ENCODE measurements at places on chromosomes 7 and 10. TPM values are rescaled to one million over a fixed set of nuclear protein-coding genes. Genes with fewer than 3 reads are reported as not detected.

- no peak overlapping the region for H3K27ac ChIP-seq
- no peak for DNase-seq
- H3K27me3 ChIP-seq, result no peaks in the 10 kb centered on the region
- no peak overlapping the region for H3K4me3 ChIP-seq
- no peaks in the 10 kb centered on the region for H3K36me3 ChIP-seq
These were observed 70.5 kb downstream of the SEMA3A start for GRCh38 chr7:84123965-84124547.

DNA sequence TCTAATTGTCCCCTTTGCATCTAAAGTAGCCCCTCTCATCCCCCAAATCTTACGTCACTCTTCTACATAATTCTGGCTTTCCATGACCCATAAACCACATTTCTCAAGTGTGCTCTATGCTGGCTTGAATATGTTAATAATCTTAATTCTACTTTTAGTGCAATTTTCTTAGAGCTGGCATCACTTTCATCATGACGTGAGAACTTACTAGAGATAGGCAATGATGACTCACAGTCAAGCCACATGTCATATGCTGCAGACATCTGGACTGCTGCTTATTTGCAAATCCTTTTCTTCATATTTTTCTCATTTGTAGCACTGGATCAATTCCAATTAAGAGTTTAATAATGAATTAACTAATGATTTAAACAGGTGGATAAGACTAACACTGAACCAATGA, 260.7 kb upstream of the PRKCQ start:
- H3K4me3 ChIP-seq, result no peak overlapping the region
- no peaks in the 10 kb centered on the region for H3K36me3 ChIP-seq
- H3K27me3 ChIP-seq, result no peaks in the 10 kb centered on the region

GRCh38 chr10:3770611-3771110, 14.3 kb downstream of the KLF6 start:
- no peaks in the 10 kb centered on the region for H3K27me3 ChIP-seq
- no peak for DNase-seq
- H3K36me3 ChIP-seq, result peaks cover 4% of the 10 kb centered on the region
- no peak overlapping the region for H3K4me3 ChIP-seq

- no peak for DNase-seq
- no peak overlapping the region for H3K4me3 ChIP-seq
- no peaks in the 10 kb centered on the region for H3K27me3 ChIP-seq
- no peak overlapping the region for H3K27ac ChIP-seq
- H3K4me1 ChIP-seq, result no peaks in the 10 kb centered on the region
- H3K36me3 ChIP-seq, result no peaks in the 10 kb centered on the region
These were observed 224.9 kb upstream of the AUTS2 start for GRCh38 chr7:69373171-69374043.

DNA sequence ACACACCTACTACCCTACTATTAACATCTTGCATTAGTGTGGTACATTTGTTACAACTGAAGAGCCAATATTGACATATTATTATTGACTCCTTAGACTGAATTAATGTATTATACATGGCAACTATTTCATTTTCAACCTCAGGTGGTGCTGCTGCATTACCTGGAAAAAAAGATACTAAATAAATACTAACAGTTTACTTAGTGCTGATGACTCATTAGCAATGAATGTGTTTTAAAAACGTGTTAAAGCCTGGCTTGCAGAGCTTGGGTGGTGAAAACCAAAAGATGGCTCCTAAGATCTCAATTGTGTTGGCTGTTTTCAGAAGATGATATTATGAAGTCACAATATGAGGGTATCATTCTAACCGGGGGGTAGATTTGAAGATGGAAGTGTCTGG, 34.8 kb downstream of the CFAP43 start:
- H3K27ac ChIP-seq, result no peak overlapping the region
- H3K4me3 ChIP-seq, result no peak overlapping the region
- no peaks in the 10 kb centered on the region for H3K36me3 ChIP-seq
- H3K27me3 ChIP-seq, result no peaks in the 10 kb centered on the region

DNA sequence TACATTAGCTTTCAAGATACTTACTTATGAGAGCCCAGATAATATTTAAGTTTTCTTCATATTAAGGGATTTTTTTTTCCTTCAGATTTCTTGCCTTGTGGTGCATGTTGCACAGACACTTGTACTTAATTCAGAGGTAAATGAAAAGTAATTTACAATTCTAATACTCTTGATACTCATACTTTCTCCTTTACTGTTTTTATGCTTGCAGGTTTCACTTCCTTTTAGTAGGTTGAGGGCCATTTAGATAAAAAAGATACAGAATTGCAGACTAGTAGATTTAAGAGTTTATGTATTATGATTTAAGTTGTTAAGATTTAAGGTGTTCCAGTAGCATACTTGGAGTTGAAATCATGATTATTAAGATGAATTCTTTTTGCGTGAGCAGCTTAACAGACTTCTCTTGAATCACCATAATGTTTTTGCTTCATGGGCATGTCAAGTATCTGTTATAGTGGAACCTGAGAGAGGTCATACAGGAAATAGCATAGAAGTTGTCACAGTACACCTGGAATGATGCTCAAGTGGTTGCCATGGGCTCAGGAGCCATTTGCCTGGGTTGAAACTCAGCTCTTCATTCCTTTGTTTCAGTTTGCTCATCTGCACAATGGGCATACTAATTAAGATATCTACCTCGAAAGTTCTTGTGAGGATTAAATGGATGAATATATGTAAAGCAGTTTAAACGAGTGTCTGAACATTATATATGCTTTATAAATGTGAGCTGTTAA, 174.8 kb upstream of the PRPS1L1 start:
- H3K36me3 ChIP-seq, result no peaks in the 10 kb centered on the region
- no peaks in the 10 kb centered on the region for H3K27me3 ChIP-seq
- DNase-seq, result no peak
- H3K4me3 ChIP-seq, result no peak overlapping the region

DNA sequence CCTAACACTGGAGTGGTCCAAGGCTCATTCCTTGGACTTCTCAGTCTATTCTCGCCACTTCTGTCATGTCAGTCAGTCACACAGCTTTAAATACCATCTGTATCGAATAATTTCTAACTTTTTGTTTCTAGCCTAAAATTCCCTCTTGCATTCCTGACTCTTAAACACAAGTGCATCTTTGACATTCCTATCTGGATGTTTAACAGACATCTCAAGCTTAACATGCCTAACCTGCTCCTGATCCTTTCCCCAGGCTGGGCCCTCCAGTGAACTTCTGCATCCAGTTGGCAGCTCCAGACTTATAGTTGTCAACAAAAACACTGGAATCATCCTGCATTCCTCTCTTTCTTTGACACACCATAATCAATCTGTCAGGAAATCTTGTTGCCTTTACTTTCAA, 4.5 kb upstream of the ABCB4 start:
- no peaks in the 10 kb centered on the region for H3K27me3 ChIP-seq
- DNase-seq, result no peak
- no peaks in the 10 kb centered on the region for H3K4me1 ChIP-seq

DNA sequence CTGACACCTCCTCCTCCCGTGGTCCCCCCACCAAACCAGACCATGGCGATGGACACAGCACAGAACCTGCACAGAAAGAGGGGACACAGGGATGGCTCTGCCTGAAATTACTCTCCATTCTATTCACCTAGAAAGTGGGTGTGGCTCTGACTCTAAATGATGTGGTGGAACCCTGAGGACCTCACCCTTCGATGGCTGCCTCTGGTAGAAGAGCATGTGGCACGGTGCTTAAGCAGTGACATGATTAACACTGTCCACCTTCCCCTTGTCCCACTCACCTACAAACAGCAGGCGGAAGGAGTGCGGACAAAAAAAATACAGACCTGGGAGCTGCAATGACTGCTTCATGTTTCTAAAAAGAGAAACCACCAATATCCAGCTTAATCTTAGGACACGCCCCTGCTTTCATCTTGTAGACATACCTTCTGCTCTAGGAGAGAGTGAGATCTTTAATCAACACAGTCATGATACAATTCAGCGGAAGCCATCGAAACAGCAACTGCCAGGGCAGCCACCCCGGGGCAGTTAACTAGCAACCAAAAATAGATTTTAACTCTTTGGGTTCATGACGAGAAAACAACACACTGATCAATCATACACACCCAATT, 11.4 kb downstream of the JCAD start:
- H3K4me3 ChIP-seq, result no peak overlapping the region
- peaks cover 11% of the 10 kb centered on the region for H3K27me3 ChIP-seq
- H3K27ac ChIP-seq, result no peak overlapping the region
- no peaks in the 10 kb centered on the region for H3K36me3 ChIP-seq

DNA sequence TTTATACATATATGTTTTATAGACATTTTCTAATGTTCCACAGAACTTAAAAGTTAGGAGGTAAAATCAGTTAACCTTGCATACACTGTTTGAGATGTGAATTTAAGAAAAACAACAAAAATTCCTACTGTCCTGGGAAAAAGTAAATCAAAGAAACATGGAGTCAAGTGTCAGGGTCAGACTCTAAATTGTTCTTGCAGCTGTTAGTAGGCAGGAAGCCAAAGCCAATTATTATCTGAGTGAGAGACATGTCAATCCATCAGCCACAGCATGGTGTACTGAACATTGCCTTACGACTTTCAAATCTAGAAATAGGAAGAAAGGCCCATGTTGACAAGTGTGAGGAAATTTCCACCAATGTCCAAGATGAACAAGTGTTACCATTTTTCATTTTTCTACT, 461.2 kb upstream of the MBL2 start:
- no peaks in the 10 kb centered on the region for H3K4me1 ChIP-seq
- no peak overlapping the region for H3K27ac ChIP-seq
- H3K27me3 ChIP-seq, result no peaks in the 10 kb centered on the region
- H3K36me3 ChIP-seq, result no peaks in the 10 kb centered on the region

GRCh38 chr10:5615316-5615715, 51.1 kb downstream of the ASB13 start:
- H3K4me1 ChIP-seq, result no peaks in the 10 kb centered on the region
- H3K27me3 ChIP-seq, result no peaks in the 10 kb centered on the region
- H3K27ac ChIP-seq, result no peak overlapping the region
- DNase-seq, result no peak
- no peak overlapping the region for H3K4me3 ChIP-seq
- H3K36me3 ChIP-seq, result no peaks in the 10 kb centered on the region

- DNase-seq, result no peak
- H3K4me3 ChIP-seq, result no peak overlapping the region
- H3K4me1 ChIP-seq, result peaks cover 19% of the 10 kb centered on the region
- no peaks in the 10 kb centered on the region for H3K27me3 ChIP-seq
These were observed 17.7 kb downstream of the MDFIC start for GRCh38 chr7:114939484-114940097.

GRCh38 chr10:123634221-123634620, 31.9 kb upstream of the GPR26 start:
- H3K27ac ChIP-seq, result no peak overlapping the region
- H3K4me1 ChIP-seq, result no peaks in the 10 kb centered on the region
- H3K27me3 ChIP-seq, result no peaks in the 10 kb centered on the region
- no peak for DNase-seq

GRCh38 chr7:2200584-2200980, 32.2 kb downstream of the MAD1L1 start:
- no peak overlapping the region for H3K4me3 ChIP-seq
- no peaks in the 10 kb centered on the region for H3K4me1 ChIP-seq
- H3K36me3 ChIP-seq, result peaks cover 43% of the 10 kb centered on the region
- H3K27me3 ChIP-seq, result no peaks in the 10 kb centered on the region
- DNase-seq, result no peak

- no peaks in the 10 kb centered on the region for H3K27me3 ChIP-seq
- H3K4me1 ChIP-seq, result no peaks in the 10 kb centered on the region
- no peaks in the 10 kb centered on the region for H3K36me3 ChIP-seq
- H3K27ac ChIP-seq, result no peak overlapping the region
These were observed 94.5 kb downstream of the PPP1R3A start for GRCh38 chr7:113824117-113824823.

DNA sequence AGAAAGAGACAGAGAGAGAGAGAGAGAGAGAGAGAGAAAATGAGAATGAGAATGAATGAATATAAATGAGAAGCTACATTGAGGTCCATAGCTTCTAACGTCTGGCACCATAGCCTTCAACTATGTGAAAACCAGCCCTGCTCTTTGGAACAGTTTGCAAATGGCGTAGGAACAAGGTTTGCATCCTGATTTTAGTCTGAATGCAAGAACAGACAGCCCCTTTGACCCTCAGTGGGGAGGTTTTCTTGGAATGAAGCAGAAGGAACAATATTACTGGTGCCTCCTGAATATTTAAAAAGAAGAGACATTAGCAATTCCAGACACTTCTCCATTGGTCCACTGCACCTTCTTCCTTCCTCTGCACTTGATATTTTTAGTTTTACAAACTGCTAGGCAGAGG, 23.0 kb downstream of the LHPP start:
- no peaks in the 10 kb centered on the region for H3K27me3 ChIP-seq
- no peak overlapping the region for H3K27ac ChIP-seq
- H3K36me3 ChIP-seq, result no peaks in the 10 kb centered on the region
- no peak for DNase-seq
- H3K4me1 ChIP-seq, result no peaks in the 10 kb centered on the region

GRCh38 chr7:117592011-117592635, 112.3 kb downstream of the CFTR start:
- no peak overlapping the region for H3K27ac ChIP-seq
- no peaks in the 10 kb centered on the region for H3K36me3 ChIP-seq
- no peak for DNase-seq
- H3K4me3 ChIP-seq, result no peak overlapping the region
- H3K27me3 ChIP-seq, result no peaks in the 10 kb centered on the region

- H3K27me3 ChIP-seq, result no peaks in the 10 kb centered on the region
- DNase-seq, result no peak
- H3K4me1 ChIP-seq, result no peaks in the 10 kb centered on the region
- H3K36me3 ChIP-seq, result no peaks in the 10 kb centered on the region
- no peak overlapping the region for H3K27ac ChIP-seq
- H3K4me3 ChIP-seq, result no peak overlapping the region
These were observed 31.0 kb upstream of the CAV2 start for GRCh38 chr7:116468534-116468933.

GRCh38 chr7:25846722-25847121, 305.3 kb upstream of the NFE2L3 start:
- no peaks in the 10 kb centered on the region for H3K4me1 ChIP-seq
- no peaks in the 10 kb centered on the region for H3K36me3 ChIP-seq
- H3K27me3 ChIP-seq, result peaks cover 6% of the 10 kb centered on the region
- DNase-seq, result no peak
- H3K27ac ChIP-seq, result no peak overlapping the region
- H3K4me3 ChIP-seq, result no peak overlapping the region

GRCh38 chr10:129373718-129374117, 93.3 kb upstream of the MGMT start:
- no peak overlapping the region for H3K27ac ChIP-seq
- H3K4me3 ChIP-seq, result no peak overlapping the region
- H3K4me1 ChIP-seq, result no peaks in the 10 kb centered on the region
- no peaks in the 10 kb centered on the region for H3K27me3 ChIP-seq

DNA sequence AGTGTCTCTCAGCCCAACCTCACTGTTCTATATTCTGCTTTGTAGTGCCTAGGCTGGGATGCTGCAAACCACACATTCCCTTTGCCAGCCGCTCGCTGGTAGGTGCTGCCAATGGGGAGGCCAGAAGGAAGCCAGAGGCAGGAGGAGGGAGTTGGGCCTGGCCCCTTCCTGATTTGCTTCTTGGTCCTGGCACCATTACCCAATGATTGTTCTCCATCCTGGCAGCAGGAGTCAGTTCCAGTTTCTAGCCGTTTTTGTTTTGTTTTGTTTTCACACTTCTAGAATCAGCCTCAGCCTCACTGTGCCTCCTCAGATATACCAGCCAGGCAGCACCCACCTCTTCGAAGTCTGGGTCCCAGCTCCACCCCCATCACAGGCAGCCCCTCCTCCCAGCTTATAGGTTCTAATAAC, 27.4 kb upstream of the LOXL4 start:
- H3K4me1 ChIP-seq, result no peaks in the 10 kb centered on the region
- H3K27me3 ChIP-seq, result no peaks in the 10 kb centered on the region
- no peaks in the 10 kb centered on the region for H3K36me3 ChIP-seq

The RBP3 gene
- total RNA-seq, result not detected

The TEX36 gene
- not detected for total RNA-seq

The FKBP6 gene
- not detected for total RNA-seq

The SRGN gene
- total RNA-seq, result 66.6 TPM

The FLNC gene
- not detected for total RNA-seq

The TCERG1L gene
- not detected for total RNA-seq

The ACTL6B gene
- total RNA-seq, result not detected

The EPHB6 gene
- total RNA-seq, result 110 TPM

All from naive thymus-derived CD4-positive, alpha-beta T cell (primary cell).